ENCODE measurements at places on chromosomes 2 and 18. TPM values are rescaled to one million over a fixed set of nuclear protein-coding genes. Genes with fewer than 3 reads are reported as not detected.

Gene KRTCAP3
- total RNA-seq: not detected

Gene GKN1
- total RNA-seq: not detected

Gene SLC16A14
- total RNA-seq: 0.81 TPM

Gene PAX3
- total RNA-seq: 14.6 TPM

Gene ADGRF3
- total RNA-seq: 0.12 TPM

Gene CD8B
- not detected for total RNA-seq

Gene TRIM54
- total RNA-seq: not detected

Gene RNF125
- 0.07 TPM for total RNA-seq

Gene FBXO15
- total RNA-seq: 0.71 TPM

Gene CXCR2
- total RNA-seq: not detected

Gene CD226
- 0.10 TPM for total RNA-seq

Gene STK11IP
- total RNA-seq: 6.7 TPM
